ENCODE measurements at places on chromosomes 16 and 17.

DNA sequence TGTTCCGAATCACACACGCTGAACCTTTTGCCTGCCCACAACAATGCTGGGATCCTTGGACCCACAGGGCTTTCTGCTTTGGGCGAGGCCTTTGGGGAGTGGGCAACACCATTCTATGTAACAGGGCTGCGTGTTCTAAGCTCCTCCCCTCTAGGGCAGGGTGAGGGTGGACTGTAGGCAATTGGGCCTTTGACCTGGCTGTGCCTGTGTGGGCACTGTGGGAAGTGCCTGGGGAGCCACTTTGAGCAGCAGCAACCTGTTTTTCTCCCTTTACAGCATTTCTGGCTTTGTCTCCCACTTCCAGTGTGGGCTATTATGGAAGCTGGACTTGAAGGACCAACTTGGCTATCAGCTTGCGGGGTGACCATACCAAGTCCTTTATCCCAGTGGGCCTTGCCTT lies 128.9 kb upstream of the WSCD1 start:
- DNase-seq = no peak

- no peak for DNase-seq
Observed at GRCh38 chr17:62629556-62630364, 2.3 kb downstream of the MRC2 start.

DNA sequence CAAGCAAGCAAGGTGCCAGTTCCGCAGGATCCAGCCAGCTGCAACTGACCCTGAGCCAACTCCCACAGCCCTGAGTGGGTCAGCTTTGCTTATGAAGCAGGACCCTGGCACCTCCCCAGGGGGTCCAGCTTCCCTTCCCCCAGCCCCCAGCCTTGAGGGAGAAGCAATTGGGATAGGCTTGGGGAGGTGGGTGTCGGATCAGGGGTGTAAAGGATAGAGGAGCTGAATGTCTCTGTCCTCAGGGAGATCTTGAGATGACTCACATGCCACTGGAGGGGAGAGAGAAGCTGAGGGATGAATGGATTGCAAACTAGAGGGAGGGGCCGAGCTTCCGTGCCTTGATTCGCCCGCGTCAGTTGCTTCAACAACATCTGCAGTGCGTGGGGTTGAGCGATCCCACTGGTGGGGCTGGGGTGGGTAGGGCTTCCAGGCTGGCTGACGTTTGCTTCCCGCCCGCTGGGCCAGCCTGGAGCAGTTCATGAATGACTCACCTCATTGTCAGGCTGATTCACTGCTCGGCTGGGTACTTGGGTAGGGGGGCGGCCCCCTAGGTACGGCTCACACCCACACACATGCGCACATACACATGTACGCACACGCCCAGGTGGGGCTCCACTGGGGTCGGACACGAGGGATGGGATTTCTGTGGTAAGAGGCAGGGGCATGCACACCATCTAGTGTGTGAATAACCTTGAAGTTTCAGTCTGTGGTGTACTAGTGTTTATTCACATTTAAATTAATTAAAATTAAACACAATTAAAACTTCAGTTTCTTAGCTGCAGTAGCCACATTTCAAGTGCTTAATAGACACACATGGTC lies 3.6 kb upstream of the HROB start:
- DNase-seq = peak; percentile 84

GRCh38 chr16:88351491-88352101 lies 31.2 kb upstream of the ZNF469 start:
- DNase-seq = no peak

- no peak for DNase-seq
Observed at GRCh38 chr17:61444075-61444474, 8.1 kb upstream of the TBX4 start.

DNA sequence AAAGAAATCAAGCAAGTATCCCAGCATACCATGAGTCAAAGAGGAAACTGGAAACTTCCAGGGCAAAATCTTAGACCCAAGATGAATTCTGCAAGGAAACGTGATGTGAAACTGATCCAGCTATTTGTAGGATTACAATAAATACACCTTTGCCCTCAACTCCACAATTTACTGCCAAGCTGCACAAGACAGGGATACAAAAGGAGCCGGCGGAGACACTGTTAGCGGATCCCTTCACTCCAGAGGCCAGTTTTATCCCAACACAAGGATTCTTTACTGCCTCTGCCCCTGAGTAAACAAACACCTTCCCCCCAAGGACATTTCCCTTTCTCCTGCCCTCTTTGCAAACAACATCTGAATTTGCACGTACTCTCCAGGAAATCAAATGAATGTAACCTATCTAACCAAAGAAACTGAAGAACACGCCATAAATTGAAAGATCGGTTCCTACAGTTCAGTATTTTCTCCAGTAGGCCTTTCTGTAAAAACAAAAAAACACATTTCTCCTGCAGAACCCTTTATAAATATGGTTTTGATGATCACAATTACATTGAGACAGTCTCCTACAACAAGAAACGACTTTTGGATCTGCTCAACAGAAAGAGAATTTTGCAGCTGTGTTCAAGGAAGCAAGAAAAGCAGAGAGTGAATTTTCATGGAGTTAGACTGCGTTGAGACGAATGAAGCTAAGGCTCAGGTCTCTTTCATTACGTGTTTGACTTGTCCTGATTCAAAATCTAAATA lies 1.4 kb upstream of the CBX2 start:
- DNase-seq = no peak

GRCh38 chr16:89467382-89467781 lies 23.0 kb downstream of the ANKRD11 start:
- DNase-seq = no peak

- DNase-seq = no peak
Observed at GRCh38 chr17:27430882-27431491, 25.3 kb upstream of the KSR1 start.

GRCh38 chr17:62760059-62760944 lies 47.8 kb downstream of the MARCHF10 start:
- no peak for DNase-seq

- DNase-seq = no peak
Observed at GRCh38 chr17:47057830-47058229, 78.8 kb upstream of the RPRML start.

- DNase-seq = no peak
Observed at GRCh38 chr17:67582673-67583081, 135.1 kb upstream of the NOL11 start.

DNA sequence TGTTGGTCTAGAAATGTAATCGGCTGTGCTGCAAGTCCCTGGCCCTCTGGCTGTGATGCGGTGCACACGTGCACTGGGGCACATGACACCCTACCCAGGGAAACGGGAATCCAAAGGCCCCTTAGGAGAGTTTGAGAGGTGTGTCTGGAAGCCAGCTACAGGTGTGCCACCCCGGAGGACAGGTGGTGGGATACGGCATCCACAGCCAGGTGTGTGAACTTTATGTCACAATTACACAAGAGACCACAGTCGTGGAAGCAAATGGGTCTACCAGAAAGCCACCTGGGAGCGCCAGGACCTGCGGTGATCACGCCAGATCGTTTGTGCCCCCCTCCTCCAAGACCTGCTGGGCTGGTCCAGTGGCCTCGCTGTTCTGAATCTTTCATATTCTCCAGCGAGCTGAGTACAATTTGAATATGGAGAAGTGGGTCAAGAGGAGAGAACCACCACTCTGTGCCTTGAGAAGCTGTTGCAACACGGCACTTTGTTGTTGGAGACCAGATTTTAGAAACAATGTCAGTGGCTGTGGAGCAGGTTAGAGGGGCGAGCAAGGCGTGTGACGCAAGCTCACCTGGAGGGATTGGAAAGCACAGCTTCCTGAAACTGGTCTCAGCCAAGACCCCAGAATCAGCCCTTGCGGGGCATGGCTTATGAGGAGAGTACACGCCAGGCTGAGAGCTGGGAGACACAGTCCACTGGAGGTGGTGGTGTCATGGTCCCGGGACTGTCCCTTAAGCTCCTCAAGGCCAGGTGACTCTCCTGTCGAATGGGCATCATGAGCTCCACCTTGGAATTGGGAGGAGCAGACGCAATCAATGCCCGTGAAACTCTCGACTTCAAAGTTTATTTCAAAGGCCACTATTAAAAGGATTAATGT lies 37.4 kb downstream of the COX4I1 start:
- DNase-seq = no peak

DNA sequence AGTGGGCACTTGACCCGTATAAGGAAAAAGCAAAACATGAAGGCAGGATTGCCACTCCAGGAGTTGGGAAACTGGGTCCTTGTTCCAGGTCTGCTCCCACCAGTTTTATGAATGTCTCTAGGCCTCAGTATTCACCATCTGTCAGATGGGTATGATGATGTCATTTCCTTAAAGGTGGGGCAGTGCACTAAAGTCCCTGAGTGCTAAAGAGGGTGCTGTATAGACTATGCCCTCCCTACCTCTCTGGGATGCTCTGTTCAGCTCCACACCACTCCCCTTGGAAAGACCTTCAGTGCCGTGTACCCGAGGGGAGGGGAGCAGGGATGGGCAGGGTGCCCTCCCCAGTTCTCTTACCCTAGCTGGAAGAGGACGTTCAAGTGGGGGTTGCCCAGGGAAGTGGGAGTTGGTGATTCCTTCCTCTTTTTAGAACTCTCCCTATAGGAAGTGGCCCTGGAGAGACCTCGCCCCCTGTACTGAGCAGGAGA lies 2.2 kb downstream of the LASP1 start:
- DNase-seq = no peak

GRCh38 chr17:78940258-78940657 lies 15.1 kb upstream of the TIMP2 start:
- DNase-seq = no peak
